Stimulated activated CD4-positive, alpha-beta T cell treated with anti-CD3 and anti-CD28 coated beads, Interleukin-4, amount 100 ng/mL, for 4 hours (primary cell): ENCODE measurements at places on chromosomes 1 and 21.
A peak's percentile ranks its signal among the peaks of the same experiment; 100 is the strongest.

DNA sequence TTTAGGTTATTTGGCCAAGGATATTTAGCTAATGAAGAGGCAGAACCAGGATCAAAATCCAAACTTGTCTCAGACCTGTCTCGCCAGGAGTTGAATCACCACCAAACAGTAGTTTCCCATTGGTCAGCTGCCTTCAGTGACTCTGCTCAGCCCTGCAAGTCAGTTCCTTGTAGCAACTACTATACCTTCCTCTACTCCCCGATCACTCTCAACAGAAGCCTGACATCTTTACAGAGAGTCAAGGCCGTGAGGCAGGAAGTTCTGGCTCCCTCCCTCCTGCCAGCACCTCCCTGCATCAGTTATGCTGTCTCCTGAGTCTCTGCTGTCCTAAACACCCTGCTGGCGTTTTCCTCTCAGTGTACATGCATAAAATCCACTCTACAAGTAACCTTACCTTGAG is 13.2 kb downstream of the PSMD4 start:
- no peak for DNase-seq

DNA sequence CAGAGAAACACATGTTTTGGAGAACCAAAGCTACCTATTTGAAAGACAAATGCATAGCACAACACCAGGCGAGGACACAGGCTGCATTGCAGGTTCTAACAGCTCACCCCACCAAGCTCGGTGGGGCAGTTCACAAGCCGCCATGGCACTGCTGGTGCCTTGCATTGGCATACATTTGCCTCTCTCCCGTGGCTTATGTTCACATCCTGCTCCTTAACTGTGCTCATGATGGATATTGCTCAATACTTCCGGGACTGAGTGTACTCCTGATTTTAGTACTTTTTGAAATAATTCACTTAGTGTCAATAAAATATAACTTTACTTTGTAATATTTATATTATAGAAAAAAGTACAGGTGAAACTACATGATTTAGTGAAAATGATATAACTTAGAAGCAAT is 1187.4 kb upstream of the NCAM2 start:
- DNase-seq = no peak

DNA sequence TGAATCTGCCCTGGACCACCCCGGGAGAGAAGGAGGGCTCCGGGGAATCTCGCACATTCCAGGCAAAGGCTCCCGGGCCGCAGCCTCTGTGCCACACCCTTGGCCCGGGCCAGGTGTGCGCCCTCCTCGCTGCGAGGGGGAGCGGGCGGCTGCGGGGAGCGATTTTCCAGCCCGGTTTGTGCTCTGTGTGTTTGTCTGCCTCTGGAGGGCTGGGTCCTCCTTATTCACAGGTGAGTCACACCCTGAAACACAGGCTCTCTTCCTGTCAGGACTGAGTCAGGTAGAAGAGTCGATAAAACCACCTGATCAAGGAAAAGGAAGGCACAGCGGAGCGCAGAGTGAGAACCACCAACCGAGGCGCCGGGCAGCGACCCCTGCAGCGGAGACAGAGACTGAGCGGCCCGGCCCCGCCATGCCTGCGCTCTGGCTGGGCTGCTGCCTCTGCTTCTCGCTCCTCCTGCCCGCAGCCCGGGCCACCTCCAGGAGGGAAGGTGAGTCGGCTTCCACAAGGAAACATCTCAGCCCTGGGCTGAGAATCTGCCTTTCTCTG is at the start of gene LAMC2:
Gene LAMC2, plus strand, starts transcription at position 324 of the 550 bp plus-strand sequence. Its CDS starts 89 bp downstream, at position 413.
- DNase-seq = no peak

DNA sequence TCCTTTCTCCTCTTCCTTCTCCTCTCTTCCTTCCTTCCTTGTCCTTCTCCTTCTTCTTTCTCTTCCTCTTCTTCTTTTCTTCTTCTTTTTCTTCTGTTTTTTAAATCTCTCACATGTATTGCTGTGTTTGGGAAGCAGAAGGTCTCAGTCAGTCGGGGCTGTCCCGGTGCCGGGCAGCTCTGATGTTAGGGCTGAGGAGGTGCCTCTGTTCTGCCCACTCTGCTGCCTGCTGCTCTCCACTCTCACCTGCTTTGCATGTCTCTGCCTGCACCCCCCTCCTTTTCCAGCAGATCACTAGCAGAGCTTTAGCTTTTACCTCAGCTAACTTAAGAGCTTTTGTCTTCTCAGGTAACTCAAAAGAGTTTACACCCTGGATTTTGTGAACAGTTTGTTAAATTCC is 276.6 kb downstream of the CHRM3 start:
- no peak for DNase-seq

- DNase-seq = peak; percentile 32
Measured at GRCh38 chr1:25922056-25922970, 16.1 kb upstream of the STMN1 start.

DNA sequence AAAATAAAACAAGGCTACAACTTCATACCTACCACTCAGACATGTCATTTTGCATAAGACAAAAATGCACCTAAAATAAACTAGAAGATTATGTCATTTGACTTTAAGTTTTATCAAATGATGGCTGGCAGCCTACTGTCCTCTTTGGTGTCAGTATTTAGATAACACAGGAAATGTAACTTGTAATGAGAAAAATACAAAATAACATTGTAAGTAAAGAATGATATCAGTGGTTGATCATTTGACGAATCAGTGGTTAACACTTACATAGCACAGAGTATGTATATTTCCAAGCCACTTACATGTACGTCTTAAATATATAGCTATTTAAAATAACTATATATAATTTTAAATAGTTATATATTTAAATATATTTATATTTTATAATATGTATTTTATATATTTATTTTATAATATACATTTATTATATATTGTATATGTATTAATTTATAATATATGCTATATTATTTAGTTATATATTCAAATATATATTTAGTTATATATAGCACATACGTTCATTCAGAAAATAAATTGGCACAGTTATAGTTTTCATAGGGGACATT is 44.1 kb downstream of the ZNF678 start:
- no peak for DNase-seq

DNA sequence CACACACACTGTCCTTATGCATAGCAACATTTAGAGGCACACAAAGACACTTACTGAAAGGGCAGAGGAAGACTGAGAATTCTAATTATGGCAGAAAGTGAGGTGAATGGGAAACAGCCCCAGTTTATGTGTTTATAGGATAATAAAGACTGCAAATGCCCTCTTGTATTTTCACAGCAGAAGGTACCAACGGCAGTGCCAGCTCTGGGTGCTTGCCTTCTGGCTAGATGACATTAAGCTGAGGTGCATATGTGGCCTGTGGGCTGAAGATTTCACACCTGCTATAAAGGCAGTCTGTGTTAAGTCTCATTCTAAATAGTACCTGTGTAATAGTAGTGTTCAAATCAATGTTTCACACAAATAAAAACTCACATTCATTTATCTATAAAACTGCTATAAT is 347.2 kb upstream of the ZRANB2 start:
- DNase-seq = no peak

GRCh38 chr1:29540801-29541357 is 304.6 kb downstream of the PTPRU start:
- DNase-seq = no peak

DNA sequence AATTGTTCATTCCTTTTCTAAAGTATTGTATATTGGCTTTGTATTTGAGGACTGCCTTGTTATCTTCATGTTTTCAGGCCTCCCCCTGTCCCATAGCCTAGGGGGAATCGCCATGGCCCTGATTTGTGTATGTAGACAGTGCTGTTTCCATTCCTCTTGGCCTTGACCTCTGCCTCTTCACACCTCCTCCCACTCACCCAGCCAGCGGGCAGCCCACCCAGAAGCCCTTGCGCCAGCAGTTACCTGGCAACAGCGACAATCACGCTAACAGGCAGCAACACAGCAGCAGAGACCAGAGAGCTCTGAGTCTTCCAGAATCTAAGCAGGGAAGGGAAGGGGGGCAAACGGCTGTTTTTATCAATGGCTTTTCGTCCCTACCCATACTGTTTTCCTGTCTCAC is 50.0 kb upstream of the NPL start:
- DNase-seq = no peak

GRCh38 chr1:247210062-247210375 is 38.2 kb upstream of the ZNF124 start:
- no peak for DNase-seq

- DNase-seq = no peak
Measured at GRCh38 chr1:15288173-15288926, 41.3 kb downstream of the FHAD1 start.

DNA sequence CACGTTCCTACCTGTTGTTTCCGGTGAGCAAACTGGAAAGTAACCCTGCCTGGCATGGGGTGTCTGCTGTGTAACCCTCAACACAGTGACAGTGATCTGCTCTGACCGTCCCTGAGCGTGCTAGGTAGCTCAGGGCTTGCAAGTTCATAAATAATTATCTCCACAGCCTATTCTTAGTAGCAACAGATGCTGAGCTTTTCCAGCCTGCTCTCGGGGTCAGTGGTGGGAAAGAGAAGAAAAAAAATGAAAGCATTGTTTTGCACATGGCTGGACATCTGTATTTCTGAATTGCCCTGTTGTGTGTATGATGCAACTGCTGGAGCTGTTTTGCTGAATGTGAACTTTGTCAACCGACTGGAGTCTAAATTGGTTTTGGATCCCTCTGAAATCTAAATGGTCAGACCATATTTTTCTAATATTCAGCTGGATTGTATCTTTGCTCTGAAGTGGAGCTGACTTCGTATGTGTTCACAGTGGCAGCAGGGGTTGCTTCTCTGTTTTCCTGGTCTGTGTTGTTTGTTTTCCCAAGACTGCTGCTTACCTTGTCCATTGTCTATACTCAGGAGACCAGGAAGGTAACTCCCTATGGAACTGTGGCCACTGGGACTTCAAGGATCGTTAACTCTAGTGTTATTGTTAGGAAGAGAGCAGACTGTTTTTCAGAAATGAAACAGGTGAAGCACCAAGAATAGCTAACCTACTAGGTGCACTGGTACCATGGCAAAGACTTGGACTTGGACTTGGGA is 27.0 kb downstream of the TGFB2 start:
- no peak for DNase-seq
